Chondrocyte (in vitro differentiated cells): ENCODE measurements at places on chromosomes 1 and 21. TPM values are rescaled to one million over a fixed set of nuclear protein-coding genes. Genes with fewer than 3 reads are reported as not detected.

DNA sequence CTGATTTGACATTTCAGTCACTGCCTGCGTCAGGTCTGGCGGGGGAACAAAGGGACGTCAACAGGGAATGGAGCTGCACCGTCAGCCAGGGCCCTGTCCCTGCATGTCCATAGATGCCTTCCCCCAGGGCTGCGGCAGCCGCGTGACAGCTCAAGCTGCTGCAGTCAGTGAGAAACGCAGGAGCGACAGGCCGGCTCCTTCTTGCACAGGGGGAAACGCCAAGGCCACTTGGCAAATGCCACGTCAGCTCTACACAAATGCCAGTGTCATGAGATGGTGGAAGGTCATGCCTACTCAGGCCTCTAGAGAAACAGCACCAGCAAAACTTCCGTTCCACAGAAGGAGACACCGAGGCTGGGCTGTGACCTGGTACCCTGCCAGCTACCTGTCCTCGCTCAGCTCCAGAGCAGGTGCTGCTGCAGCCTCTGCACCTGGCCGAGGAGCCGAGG, 37.7 kb downstream of the SYF2 start:
- no peak overlapping the region for H3K4me3 ChIP-seq
- DNase-seq: no peak
- peaks cover 2% of the 10 kb centered on the region for H3K36me3 ChIP-seq
- peaks cover 28% of the 10 kb centered on the region for H3K27me3 ChIP-seq

DNA sequence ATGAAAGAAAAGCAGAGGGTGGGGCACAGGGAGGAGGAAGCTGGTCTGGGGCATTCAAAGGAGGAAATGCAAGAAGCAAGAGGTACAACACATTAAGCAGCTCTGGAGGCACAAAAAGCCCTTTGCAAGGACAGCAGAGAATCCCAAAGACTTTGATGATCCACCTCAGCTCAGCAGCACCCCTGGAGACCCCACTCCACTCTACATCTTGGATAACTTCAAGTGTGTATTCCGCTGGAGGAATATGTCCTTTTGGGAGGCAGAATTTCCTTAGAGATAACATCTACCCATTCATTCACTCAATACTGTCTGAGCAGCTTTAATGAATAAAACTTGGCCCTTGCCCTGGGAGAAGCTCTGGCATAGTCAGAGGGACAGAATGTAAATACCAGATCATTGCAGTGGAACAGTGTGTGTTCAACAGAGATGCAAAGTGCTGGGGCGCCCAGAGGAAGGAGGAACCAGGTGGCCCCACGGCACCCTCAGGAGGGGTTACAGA, 599.7 kb downstream of the KIF26B start:
- no peak overlapping the region for H3K4me3 ChIP-seq
- H3K27me3 ChIP-seq: no peaks in the 10 kb centered on the region
- DNase-seq: no peak
- peaks cover 28% of the 10 kb centered on the region for H3K4me1 ChIP-seq
- peaks cover 18% of the 10 kb centered on the region for H3K36me3 ChIP-seq

DNA sequence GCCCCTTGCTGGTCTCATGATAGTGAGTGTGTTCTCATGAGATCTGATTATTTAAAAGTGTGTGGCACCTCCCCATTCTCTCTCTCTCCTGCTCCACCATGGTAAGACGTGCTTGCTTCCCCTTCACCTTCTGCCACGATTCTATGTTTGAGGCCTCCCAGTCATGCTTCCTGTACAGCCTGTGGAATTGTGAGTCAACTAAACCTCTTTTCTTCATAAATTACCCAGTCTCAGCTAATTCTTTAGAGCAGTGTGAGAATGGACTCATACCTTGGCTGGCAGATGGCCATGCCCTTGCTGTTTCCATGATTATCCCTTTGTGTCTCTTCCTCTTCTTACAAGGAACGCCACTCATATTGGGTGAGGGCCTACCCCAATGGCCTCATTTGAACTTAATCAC, 40.3 kb downstream of the PSMG1 start:
- peaks cover 3% of the 10 kb centered on the region for H3K4me1 ChIP-seq
- DNase-seq: no peak
- H3K4me3 ChIP-seq: no peak overlapping the region
- no peak overlapping the region for H3K27ac ChIP-seq
- no peaks in the 10 kb centered on the region for H3K27me3 ChIP-seq
- peaks cover 2% of the 10 kb centered on the region for H3K36me3 ChIP-seq

- H3K4me3 ChIP-seq: peak overlapping the region; percentile 78
- DNase-seq: no peak
- H3K4me1 ChIP-seq: peaks cover 11% of the 10 kb centered on the region
- peak overlapping the region; percentile 67 for H3K27ac ChIP-seq
Observed at GRCh38 chr1:226309398-226310244, 657 bp upstream of the LIN9 start.

Gene DCDC2B
- total RNA-seq: not detected in 3 replicates
